ENCODE measurements at places on chromosomes 12 and 14. TPM values are rescaled to one million over a fixed set of nuclear protein-coding genes. Genes with fewer than 3 reads are reported as not detected.
A peak's percentile ranks its signal among the peaks of the same experiment; 100 is the strongest.

DNA sequence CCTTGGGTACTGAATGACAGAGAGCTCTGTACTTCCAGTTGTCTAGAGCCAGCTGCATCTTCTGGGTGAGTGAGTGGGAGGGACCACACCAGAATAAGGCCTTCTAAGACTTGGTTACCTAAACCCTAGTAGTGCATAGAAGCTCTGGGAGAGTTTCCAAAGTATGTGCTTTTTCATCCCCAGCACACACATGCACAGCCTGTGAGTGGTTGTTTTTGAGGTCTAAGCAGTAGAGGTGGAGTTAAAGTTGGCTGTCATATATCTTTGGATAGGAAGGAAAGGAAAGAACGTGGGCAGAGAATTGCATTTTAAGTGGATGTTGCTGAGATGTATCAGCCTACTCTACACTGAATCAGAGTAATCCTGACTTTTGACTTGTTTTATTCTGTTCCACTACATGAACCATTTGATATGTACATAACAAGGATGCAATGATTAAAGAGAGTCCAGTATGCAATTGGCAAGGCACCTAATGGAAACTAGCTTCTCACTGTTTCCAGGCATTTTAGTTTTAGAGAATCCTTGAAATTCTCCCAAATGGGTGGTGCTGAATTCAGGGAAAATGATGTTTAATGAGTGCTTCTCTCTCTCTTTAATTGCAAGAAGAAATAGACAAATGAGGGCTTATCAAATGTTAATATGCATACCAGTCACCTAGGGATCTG lies 51.8 kb upstream of the PRICKLE1 start:
- H3K27me3 ChIP-seq = no peaks in the 10 kb centered on the region
- no peaks in the 10 kb centered on the region for H3K4me1 ChIP-seq
- no peak for DNase-seq
- no peak overlapping the region for H3K27ac ChIP-seq
- H3K36me3 ChIP-seq = no peaks in the 10 kb centered on the region
- no peak overlapping the region for H3K4me3 ChIP-seq

DNA sequence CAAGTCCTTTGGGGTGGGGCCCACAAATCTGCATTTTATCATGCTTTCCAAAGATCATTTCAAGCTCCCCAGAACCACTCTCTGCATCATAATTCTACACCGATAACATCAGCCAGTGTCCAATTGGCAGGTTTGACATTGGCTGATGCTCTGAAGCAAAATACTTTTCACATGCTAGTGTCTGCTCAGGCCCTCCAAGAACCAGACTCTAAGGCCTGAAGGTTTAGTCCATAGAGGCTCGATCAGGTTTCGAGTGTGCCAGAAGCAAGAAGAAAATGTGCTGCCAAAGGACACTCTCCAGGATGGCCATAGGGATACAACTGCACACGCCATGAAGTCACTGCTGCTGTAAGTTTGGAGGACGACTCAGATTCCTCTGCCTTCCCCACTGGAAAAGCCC lies 280.3 kb downstream of the KSR2 start:
- H3K4me1 ChIP-seq = peaks cover 19% of the 10 kb centered on the region
- H3K27me3 ChIP-seq = no peaks in the 10 kb centered on the region
- no peak for DNase-seq

Gene MIP
- total RNA-seq = not detected

DNA sequence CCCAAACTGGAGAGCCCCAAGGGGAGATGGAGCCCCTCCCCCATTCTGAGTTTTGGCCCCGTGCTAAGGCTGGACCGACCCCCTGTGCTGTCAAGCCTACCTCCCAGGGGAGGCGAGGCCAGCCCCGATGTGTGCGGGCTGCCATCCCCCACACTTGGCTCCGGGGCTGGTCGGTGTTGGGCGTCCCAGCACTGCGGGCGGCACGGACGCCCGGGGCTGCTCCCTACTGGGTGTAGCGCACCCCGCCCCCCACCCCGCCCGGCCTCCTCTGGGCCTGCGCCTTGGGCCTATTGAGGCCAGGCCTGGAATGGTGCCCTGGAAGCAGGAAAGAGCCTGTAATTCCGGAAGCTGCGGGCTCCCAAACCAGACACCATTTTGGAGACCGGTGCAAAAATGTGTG lies 2.6 kb downstream of the DCAF4 start:
- no peak overlapping the region for H3K27ac ChIP-seq
- H3K36me3 ChIP-seq = no peaks in the 10 kb centered on the region
- H3K4me3 ChIP-seq = no peak overlapping the region
- peaks cover 22% of the 10 kb centered on the region for H3K4me1 ChIP-seq
- H3K27me3 ChIP-seq = no peaks in the 10 kb centered on the region
- DNase-seq = no peak

Gene FGF23
- total RNA-seq = not detected

Gene OR4K14
- not detected for total RNA-seq

Gene INHBE
- total RNA-seq = not detected

Gene OTOGL
- under 0.01 TPM for total RNA-seq

DNA sequence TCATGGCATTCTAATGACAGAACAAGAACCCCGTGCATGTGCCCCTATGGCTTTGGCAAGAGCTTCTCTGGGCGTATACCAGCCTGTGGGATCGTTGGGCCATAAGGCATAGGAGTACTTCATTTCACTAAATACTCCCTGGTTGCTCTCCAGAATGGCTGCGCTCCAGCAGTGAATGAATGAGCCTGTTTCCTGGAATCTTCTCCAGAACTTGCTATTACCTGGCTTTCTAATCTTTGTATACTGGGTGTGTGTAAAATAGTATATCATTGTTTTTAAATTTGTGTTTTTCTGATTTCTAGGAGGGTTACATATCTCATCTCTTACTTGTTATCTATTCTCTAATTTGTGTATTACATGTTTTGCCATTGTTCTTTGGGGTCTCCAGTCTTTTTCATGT lies 28.6 kb upstream of the EMP1 start:
- no peaks in the 10 kb centered on the region for H3K36me3 ChIP-seq
- DNase-seq = peak; percentile 25
- H3K27me3 ChIP-seq = no peaks in the 10 kb centered on the region
- peaks cover 41% of the 10 kb centered on the region for H3K4me1 ChIP-seq

Gene CDKN1B
- total RNA-seq = 52.5 TPM

DNA sequence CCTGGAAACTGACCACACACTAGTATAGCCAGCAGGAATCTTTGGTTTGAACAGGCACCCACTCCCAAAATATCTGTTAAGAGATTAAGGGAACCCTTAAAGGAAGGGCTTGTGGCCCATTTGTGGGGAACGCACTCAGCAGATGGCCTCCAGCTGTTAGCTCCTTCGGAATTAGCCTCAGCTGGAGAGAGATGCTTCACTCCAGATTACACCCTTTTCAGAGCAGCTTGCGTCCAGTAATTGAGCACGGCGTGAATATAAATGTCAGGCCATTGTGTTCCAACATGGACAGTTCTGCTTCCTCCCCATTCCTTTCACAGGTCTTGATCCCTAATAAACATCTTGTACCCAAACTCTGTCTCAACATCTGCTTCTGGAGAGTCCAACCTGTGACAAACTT lies 397.8 kb downstream of the SEC23A start:
- H3K36me3 ChIP-seq = no peaks in the 10 kb centered on the region
- no peak for DNase-seq
- H3K4me1 ChIP-seq = no peaks in the 10 kb centered on the region
- no peak overlapping the region for H3K27ac ChIP-seq
- H3K27me3 ChIP-seq = no peaks in the 10 kb centered on the region

Gene NXPH4
- total RNA-seq = 3.2 TPM

- no peak overlapping the region for H3K4me3 ChIP-seq
- H3K27me3 ChIP-seq = no peaks in the 10 kb centered on the region
- no peaks in the 10 kb centered on the region for H3K36me3 ChIP-seq
- DNase-seq = no peak
- no peaks in the 10 kb centered on the region for H3K4me1 ChIP-seq
Measured at GRCh38 chr12:42361909-42362646, 36.1 kb downstream of the PPHLN1 start.

- H3K4me1 ChIP-seq = no peaks in the 10 kb centered on the region
- no peak overlapping the region for H3K27ac ChIP-seq
- DNase-seq = no peak
- no peak overlapping the region for H3K4me3 ChIP-seq
- H3K27me3 ChIP-seq = no peaks in the 10 kb centered on the region
- no peaks in the 10 kb centered on the region for H3K36me3 ChIP-seq
Measured at GRCh38 chr14:87767567-87767901, 225.4 kb downstream of the GALC start.

- H3K27ac ChIP-seq = no peak overlapping the region
- no peaks in the 10 kb centered on the region for H3K36me3 ChIP-seq
- no peak overlapping the region for H3K4me3 ChIP-seq
- no peak for DNase-seq
- H3K27me3 ChIP-seq = no peaks in the 10 kb centered on the region
Measured at GRCh38 chr12:99435095-99435791, 212.3 kb upstream of the GARIN6 start.

Gene NINJ2
- total RNA-seq = 23.8 TPM

DNA sequence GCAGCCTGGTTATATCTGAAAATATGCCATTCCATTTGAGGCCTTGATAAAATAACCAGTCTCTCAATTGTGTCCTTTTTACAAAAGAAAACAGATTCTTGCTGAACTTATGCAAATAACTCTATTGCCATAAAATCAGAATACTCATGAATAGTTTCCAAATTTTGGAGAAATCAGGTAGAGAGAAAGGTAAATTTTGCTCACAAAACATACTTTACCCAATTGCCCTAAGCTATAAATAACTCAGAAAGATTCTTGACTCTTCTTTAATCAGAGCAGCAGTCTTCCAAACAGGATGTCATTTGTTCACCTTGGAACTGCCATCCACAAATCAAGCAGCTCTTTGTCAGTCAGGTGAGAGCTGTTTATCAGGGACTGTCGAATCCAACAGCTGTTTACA lies 12.6 kb downstream of the ZNF26 start:
- no peak for DNase-seq
- H3K27me3 ChIP-seq = no peaks in the 10 kb centered on the region
- H3K36me3 ChIP-seq = peaks cover 61% of the 10 kb centered on the region
- no peak overlapping the region for H3K4me3 ChIP-seq
- no peak overlapping the region for H3K27ac ChIP-seq

Gene OR4K13
- total RNA-seq = not detected

DNA sequence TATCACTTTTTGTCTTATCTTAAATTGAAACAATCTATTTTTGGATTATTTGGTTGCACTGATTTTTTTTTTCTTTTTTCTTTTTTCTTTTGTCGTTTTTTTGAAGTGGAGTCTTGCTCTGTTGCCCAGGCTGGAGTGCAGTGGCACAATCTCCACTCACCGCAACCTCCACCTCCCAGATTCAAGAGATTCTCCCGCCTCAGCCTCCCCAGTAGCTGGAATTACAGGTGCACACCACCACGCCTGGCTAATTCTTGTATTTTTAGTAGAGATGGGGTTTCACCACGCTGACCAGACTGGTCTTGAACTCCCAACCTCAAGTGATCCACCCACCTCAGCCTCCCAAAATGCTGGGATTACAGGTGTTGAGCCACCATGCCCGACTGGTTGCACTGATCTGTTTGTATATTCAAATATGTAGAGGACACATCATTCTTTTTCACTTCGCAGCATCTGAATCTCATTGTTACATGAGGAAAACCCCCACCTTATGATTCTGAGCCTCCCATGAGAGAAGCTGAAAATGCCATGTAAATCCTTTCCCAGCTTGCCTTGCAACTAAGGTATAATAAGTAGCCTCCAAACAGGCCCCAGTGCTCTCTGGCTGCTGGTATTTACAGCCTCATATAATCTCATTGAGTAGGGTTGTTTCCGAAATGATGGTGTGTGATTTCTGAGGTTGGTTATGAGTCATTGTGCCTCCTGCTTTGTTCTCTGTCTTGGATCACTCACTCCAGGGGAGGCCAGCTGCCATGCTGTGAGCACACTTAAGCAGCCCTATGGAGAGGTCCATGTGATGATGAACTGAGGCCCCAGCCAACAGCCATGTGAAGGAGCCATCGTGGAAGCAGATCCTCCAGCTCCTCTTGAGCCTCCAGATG lies 5.2 kb upstream of the HSP90B1 start:
- DNase-seq = no peak
- H3K27ac ChIP-seq = no peak overlapping the region
- no peak overlapping the region for H3K4me3 ChIP-seq
- H3K27me3 ChIP-seq = no peaks in the 10 kb centered on the region

DNA sequence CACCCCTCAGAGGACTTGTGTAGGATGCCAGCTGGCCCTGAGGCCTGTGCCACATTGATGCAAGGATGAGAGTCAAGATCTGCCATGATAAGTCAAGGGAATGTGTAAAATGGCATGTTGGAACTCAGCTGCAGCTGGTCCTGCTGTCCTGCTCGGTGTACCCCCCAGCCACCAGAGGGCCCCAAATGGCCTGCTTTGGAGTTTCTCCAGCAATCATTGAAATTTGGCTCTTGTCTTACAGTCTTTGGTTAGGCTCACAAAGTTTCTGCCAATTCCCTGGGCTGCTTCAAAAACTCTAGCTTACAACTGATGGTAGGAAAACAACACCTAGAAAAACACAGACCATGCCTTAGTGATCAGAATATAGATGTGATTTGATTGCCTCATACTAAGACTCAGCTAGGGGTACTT lies 76.8 kb downstream of the HSD17B6 start:
- H3K4me3 ChIP-seq = no peak overlapping the region
- DNase-seq = no peak
- no peaks in the 10 kb centered on the region for H3K36me3 ChIP-seq

GRCh38 chr14:100866666-100867630 lies 36.6 kb downstream of the RTL1 start:
- no peak overlapping the region for H3K4me3 ChIP-seq
- H3K27ac ChIP-seq = no peak overlapping the region
- H3K36me3 ChIP-seq = no peaks in the 10 kb centered on the region
- H3K27me3 ChIP-seq = no peaks in the 10 kb centered on the region
- no peaks in the 10 kb centered on the region for H3K4me1 ChIP-seq

Gene PMCH
- total RNA-seq = not detected

- H3K4me1 ChIP-seq = peaks cover 69% of the 10 kb centered on the region
- H3K27me3 ChIP-seq = no peaks in the 10 kb centered on the region
- H3K36me3 ChIP-seq = no peaks in the 10 kb centered on the region
- DNase-seq = no peak
- peak overlapping the region; percentile 34 for H3K27ac ChIP-seq
Measured at GRCh38 chr14:103071544-103072251, 12.3 kb upstream of the LBHD2 start.

All from vagina (tissue), 2 donors.